Pancreas (tissue), 10 donors: ENCODE measurements at places on chromosomes 4 and X. TPM values are rescaled to one million over a fixed set of nuclear protein-coding genes. Genes with fewer than 3 reads are reported as not detected.

GRCh38 chrX:71177327-71177726 lies 32.7 kb downstream of the NLGN3 start:
- no peak for DNase-seq

DNA sequence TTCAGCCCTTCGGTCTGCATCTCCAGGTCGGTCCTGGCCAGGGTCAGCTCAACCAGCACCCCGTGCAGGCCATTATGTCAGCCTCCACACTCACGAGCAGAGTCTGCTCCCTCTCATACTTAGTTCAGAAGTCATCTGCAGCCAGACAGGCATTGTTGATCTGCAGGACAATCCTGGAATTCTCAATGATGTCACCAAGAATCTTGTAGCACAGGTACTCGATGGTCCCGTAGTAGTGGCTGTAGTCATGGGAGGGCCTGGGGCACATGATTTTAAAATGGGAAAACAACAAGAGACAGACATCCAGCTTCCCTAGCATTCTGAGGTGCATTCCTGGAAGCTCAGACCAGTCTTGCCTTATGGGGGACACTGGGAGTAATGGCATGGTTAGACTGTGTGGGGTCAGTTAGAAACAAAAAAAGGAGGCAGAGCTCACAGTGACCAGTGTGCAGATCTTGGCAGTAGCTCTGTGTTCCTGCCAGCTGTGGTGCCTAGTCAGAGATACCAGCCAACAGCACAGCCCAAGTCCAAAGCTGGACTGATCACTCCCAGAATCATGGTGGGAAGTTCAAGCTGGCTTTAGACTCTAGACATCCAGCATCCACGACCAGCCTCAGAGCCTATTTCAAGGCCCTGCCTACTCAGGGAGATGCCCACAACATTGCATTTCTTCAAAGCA lies 31.9 kb downstream of the LRIT3 start:
- peak; percentile 20 for DNase-seq

DNA sequence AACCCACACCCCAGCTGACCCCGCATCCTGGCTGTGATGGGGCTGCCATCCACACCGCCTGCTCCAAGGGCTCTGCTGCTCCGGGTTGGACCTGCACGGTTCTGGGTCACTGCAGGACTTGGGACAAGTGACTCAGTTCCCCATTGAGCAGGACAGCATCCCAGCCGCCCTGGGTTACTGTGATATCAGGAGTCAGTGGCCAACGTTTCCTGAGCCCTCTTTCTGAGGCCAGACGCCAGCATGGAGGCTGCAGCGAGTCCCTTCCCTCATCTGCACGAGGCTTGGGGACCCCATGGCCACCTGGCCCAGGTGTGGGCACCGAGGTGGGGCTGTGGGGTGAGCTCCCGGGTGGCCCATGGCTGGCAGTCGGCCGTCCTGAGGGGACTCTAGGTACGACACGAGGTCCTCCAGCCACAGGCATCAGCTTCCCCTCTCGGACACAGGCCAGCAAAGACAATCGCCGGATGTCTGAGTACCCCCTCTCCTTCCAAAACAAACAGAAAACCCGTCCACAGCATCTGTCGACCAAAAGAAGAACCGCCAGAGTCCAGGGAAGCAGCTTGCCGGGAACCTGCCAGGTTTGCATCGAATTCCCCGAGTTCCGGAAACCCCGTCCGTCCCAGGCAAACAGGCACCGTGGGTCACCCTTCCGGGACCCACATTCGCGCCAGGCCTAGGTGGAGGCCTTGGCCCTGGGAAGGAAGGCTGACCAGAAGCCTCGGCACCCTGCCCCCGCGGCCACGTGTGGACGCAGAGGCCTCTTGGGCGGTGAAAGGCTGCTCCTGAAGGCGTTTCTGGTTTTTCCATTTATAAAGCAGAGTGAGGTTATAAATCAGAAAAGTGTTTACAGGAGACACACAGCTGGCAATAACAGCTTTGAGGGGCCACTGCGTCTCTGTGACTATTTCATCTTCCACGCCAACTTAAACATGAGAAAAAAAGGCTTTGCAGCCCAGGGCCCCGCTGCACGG lies 136.0 kb downstream of the FAM53A start:
- no peak for DNase-seq

The TSPAN7 gene
- total RNA-seq, result 18.9 TPM

- DNase-seq, result no peak
These were observed 28.5 kb upstream of the RTL3 start for GRCh38 chrX:78687586-78687985.

DNA sequence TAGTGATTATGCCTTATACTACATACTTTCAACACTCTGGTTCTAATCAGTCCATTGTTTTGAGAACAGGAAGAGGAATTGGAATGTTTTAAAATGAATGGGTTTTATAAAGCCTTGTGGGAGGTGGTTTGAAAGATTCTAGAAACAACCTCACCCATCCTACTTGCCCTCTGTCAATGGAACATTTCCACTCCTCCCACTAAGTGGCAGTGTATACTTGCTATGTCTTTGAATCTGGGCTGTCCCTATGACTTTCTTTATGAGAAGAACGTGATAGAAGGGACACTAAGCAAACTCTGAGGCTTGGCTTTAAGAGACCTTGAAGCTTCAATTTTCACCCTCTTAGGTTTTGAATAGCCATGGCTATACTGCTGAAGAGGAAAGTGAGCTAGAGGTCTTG lies 611.2 kb downstream of the PPP4R3C start:
- no peak for DNase-seq

GRCh38 chr4:128456171-128456570 lies 168.6 kb upstream of the PGRMC2 start:
- DNase-seq, result no peak

DNA sequence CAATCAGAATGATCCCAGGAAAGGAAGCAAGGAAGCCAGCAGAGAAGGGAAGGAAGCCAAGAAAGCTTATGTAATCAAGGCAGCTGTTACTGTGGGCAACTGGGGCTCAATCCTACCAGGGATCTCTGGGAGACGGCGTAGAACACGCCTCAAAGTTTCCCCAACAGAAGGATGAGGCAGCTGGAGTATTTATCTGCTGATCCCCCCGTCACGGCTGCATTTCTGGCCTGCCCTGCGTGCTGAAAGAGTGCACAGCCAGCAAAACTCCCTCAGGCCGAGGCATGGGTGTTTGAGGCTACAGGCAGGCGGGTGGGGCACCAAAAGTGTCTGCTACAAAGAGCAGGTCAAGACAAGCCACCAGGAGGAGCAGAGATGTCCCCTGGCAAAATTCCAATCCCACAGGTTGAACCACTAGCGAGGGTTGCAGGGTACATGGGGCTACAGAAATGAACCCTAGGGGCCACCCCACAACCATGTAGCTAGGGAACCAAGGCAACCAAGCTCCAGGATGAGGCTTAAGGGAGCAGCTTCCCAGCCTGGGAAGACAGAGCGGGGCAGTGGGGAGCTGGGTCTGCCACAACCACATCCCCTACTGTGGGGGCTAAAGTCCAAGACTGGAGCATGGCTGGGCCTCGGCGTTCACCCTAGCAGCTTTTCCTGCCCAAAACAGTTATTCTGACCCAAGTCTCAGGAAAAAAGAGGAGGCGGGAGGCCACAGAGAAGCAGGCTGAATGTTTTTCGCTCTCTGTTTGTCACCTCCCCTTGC lies 113.4 kb downstream of the BCOR start:
- no peak for DNase-seq

GRCh38 chrX:11766487-11766886 lies 8.4 kb downstream of the MSL3 start:
- DNase-seq, result no peak

DNA sequence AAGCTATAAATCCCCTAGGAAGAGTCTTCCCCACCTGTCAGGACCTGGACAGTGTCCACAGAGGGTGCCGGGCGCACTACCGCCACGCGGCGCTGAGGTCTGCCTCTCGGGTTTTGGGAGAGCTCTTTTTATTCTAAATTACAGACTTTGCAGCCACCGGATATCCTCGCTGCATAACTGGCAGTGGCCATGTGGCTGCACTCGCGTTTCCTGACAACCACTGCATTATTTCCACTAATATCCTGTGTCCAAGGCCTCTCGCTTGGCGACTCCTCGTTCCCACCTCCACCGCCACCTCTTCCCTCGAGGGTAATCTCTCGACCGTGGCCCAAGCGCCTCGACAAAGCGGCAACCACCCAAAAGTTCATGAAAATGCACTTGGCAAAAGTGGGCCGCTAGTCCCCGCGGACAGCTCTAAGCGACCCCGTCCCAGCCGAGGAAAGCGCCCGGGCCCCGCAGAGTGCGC lies 512 bp upstream of the TMEM131L start:
- peak; percentile 66 for DNase-seq

The OPHN1 gene
- 2.0 TPM for total RNA-seq

The NPY5R gene
- total RNA-seq, result 0.04 TPM

GRCh38 chr4:36551697-36552214 lies 270.3 kb downstream of the DTHD1 start:
- DNase-seq, result no peak

GRCh38 chr4:146381263-146381872 lies 140.4 kb downstream of the SLC10A7 start:
- DNase-seq, result no peak

The SPANXN1 gene
- not detected for total RNA-seq

DNA sequence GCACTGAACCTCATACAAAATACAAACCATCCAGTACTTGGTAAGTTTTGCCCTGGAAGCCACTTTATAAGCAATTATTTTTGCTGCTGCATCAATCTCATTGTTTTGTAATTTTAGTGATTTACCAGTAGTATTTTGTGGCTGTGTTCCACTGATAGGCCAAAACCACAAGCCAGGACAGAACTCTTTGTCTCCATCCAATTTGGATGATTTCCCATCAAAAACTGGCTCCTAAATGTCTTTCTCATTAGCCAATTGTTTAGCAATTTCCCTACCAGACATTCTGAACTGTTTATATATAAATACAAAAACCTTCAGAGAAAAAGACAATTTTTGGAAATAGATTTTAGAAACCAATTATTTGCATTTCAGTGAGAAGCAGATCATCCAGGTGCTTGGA lies 4.4 kb downstream of the GSPT2 start:
- DNase-seq, result no peak

The TEX13C gene
- not detected for total RNA-seq

The GPR119 gene
- total RNA-seq, result 1.8 TPM

DNA sequence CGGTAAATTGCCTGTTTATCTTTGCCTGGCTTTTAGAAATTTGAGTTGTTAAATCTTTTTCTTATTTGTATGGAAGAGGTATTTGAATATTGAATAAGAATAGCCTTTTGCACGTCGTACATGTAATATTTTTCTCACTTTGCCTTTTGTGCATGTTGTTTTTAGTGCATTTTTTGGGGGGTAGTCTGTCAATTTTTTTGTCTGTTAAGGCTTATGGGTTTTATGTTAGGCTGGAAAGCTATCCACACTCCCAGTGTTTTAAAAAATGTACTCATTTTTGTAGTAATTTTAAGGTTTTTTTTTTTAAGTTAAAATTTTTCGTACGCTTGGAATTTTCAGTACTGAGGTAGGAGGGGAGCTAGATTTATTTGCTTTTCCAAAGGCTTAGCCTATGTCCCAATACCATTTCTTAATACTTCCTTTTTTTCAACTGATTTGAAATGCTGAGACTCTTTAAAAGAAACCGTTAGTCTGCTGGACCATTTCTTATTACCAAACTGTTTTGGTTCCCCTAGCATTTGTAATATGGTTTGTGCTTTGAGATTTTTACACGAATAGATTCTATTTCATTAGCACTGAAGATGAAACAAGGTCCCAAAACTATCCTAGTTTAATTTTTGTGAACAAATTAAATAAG lies 1.3 kb downstream of the HERC5 start:
- DNase-seq, result no peak

GRCh38 chr4:161651586-161651985 lies 512.2 kb downstream of the FSTL5 start:
- DNase-seq, result no peak

The MAGIX gene
- 12.7 TPM for total RNA-seq

DNA sequence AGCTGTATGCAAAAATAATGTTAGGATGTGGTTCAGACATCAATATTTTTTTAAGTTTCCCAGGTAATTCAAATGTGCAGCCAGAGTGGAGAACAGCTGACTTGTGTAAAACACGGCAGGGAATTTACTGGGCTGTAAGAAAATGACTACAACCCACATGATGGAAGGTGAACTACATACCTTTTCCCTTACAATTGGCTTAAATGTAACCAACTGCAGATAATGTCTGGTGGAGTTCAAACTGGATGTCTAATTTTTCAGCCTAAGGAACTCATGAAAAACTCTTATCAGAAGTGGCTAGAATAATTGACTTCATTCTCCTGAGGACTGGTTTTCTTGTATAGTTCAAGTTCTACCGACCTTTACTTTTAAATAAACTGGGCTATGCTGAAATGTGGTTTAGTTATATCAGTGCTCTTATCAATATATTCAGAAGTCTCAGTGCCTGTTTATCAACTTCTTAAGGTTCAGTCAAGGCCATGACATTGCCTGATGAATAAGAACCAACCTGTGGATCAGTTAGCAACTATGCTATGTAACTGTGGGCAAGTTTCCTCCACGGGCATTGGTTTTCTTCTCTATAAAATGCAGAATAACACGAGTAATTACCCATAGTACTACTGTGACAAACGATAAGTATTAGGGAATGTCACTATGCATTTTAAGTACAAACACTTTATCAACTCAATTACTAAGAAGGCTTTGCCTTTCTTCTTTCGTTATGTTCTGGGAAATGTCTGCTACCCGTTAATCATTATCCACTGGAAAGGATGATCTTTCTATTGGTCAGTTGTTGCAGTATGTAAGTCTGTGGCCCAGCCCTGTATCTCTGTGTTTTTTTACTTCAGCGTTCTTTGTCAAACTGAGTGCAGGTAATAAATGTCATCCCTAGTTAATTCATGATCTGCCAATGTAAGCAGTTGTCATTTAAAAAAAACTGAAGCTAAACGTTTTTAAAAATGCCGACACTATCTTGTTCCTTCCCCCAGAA lies 181.6 kb downstream of the PCDH7 start:
- no peak for DNase-seq

GRCh38 chrX:118108304-118108703 lies 8.3 kb downstream of the KLHL13 start:
- DNase-seq, result no peak

The OTUD6A gene
- not detected for total RNA-seq

DNA sequence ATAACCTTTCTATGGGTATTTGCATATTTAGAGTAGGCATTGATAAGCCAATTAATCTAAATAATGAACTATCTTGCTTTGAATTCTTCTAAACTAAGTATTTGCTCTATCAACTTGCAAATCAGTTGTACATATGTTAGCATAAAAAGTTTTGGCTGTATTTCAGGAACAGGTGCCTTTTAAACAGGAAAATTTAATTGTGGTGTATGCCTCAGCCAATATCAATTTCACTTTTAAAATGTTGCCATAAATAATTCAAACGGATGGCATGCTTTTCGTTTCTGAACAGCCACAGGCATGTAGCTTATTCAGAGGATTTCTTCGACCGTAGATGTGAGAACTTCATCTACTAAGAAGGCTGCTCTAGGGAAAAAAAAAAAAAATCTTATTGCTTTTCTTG lies 99.9 kb downstream of the DCLK2 start:
- DNase-seq, result no peak

The C4orf51 gene
- not detected for total RNA-seq
